ENCODE measurements at places on chromosomes 1 and 21.

- DNase-seq, result no peak
Observed at GRCh38 chr1:48810740-48811139, 34.0 kb upstream of the BEND5 start.

- DNase-seq, result no peak
Observed at GRCh38 chr1:22705586-22705985, 5.1 kb upstream of the EPHB2 start.

DNA sequence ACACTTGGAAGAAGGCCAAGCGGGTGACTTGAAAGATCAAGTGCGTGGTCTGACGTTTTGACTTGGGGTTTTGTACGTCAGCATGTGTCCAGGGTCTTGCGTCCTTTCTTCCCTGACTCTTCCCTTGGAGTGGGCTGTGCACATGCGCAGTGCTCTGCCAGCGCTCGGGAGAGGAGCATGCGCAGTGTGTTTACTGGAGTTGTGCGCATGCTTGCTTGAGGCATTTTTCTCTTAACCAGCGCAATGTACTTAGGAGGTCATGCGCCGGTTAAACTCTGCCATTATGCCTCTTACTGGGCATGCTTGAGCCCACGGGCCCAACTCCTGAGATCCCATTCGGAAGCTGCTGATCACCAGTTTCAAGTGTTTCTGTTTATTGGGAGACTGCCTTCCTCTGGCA is 242.5 kb upstream of the AJAP1 start:
- DNase-seq, result no peak

GRCh38 chr1:209929751-209930150 is 8.3 kb upstream of the SYT14 start:
- no peak for DNase-seq

DNA sequence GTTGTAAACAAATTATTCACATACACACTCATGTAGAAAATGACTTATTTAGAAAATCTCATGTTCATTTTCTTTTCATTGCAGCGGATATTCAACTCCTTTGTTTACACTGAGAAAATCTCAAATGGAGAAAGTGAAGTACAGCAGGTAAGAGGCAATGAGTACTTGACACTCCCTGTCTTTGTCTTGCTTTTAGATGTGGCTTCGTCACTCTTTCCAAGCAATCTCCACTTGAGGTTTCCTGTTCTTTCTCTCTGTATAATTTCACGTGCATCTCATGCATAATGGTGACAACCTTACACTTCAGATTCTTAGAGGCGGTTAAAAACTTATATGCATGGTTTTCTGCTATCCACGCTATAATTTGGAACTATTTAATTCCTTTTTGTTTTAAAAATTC is 80.6 kb downstream of the CACHD1 start:
- no peak for DNase-seq

- no peak for DNase-seq
Observed at GRCh38 chr1:101394041-101394440, 157.2 kb downstream of the S1PR1 start.

- no peak for DNase-seq
Observed at GRCh38 chr1:199597152-199597551, 430.4 kb upstream of the NR5A2 start.

DNA sequence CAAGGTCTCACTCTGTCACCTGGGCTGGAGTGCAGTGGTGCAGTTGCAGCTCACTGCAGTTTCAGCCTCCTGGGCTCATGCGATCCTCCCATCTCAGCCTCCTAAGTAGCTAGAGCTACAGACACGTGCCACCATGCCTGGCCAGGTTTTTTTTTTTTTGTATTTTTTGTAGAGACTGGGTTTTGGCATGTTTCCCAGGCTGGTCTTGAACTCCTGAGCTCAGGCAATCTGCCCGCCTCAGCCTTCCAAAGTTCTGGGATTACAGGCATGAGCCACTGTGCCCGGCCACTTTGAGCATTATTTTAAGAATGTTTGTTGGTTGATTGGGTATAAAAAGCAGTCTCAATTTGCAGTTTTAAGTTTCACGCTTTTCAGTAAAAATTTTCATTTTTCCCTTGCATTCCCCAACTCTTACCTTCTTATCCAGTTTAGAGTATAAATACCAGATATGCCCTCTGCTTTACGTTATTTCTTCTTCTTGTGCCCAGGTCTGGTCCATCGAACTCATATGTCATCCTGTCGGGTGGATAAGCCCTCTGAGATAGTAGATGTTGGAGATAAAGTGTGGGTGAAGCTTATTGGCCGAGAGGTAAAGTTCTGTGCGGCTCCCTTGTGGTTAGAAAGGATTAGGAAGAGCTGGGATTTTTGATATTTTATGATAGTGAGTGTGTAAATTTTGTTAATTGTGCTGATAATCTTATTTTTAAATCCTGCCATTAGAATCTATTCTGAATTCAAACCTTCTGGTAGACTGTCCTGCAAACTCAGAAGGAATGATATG is 36.0 kb downstream of the FABP3 start:
- DNase-seq, result no peak

DNA sequence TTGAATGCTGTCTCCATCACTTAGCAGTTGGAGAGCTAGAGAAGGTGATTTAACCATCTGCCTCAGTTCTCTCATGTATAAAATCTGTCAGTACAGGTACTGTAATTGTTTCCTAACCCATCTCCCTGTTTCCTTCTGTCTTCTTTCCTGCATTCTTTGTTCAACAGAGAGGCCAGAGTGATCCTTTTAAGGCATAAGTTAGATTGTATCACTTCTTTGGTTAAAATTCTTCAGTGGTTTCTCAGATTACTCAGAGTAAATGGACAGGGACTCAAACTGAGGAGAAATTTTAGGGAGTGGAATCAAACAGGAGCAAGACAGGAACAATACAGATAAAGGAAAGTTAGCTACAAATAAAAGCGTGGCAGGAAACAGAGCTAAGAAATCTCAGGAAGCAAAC is 45.2 kb upstream of the SSX2IP start:
- no peak for DNase-seq

DNA sequence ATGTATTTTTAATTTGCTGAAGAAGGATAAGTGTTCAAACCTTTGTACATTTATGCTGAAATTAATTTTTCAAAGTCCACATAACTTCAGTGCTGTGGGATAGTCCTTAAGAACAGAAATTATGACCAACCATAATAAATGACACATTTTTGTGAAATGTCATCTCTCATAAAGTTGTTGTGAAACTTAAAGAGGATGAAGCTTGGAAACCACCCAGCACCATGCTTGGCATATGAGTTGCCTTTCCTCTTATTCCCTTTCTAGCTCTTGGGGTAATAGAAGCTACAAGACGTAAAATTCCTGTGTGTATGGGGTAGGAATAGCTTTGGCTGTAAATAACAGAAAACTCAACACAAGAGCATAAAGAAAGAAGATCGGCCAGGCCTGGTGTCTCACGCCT is 18.9 kb upstream of the USP24 start:
- no peak for DNase-seq

- no peak for DNase-seq
Observed at GRCh38 chr1:100497796-100498195, 40.1 kb upstream of the GPR88 start.

DNA sequence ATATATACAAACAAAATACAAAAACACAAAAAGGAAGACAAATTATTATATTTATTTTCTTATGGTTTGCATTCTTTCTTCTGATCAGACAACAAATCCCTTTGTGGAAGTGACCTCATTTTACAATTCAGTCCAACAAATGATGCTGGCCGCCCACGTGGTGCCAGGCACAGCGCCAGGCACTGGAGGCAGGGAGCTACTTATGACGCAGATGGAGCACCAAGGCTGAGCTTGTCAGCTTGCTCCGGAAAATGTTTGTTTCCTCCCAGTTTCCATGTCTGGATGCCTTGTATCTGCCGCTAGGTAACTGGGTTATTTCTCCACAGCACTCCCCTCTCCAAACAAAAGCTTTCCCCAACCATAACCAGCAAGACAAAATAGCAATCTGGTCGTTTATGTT is 30.7 kb upstream of the CD34 start:
- DNase-seq, result no peak

DNA sequence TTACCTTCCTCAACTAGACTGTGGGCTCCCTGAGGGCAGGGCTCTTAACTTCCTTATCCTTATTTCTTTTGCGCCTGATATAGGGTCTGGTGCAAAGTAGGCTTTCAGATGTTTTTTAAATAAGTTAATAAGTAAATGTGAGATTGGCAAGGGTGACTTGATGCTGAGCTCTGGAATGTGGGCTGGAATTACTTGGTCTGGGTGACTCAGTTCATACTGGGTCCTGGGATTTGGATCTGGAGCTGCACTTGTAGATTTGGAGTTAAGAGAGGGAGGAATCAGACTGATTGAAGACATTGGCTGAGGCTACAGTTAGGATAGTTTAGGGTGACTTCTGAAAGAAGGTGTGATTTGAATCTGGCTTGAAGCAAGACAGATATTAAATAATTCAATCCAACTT is 190.9 kb downstream of the GIPC2 start:
- DNase-seq, result no peak

- no peak for DNase-seq
Observed at GRCh38 chr21:45376459-45377324, 28.3 kb upstream of the COL18A1 start.

- DNase-seq, result no peak
Observed at GRCh38 chr1:106517224-106517623, 539.2 kb upstream of the PRMT6 start.

GRCh38 chr21:38819719-38820159 is 14.0 kb downstream of the ETS2 start:
- DNase-seq, result no peak

GRCh38 chr21:17777072-17777765 is 41.9 kb downstream of the C21orf91 start:
- DNase-seq, result no peak

DNA sequence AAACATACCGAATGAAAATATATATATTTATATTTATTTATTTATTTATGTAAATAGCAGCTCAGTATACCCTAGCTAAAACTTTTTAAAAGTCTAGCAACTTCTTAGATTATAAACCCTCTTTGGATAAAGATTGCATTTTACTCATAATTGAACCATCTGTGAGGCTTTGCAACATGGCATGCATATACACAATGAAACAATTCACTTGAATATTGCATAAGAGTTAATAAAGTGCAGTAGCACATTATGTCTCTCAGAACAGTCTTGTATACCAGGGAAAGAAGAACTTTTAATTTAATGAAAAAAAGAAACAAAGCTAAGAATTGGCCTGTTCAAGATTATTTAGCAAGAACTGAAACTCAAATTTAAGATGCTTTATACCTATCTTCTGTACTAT is 1363.9 kb upstream of the ADGRL2 start:
- DNase-seq, result no peak

- peak; percentile 63 for DNase-seq
Observed at GRCh38 chr1:25549273-25550154, 6.1 kb downstream of the LDLRAP1 start.

- DNase-seq, result no peak
Observed at GRCh38 chr21:41953831-41954653, at the start of gene C2CD2. Gene C2CD2, minus strand, starts transcription at chr21:41954018. Its CDS starts 370 bp downstream, at chr21:41953648.

DNA sequence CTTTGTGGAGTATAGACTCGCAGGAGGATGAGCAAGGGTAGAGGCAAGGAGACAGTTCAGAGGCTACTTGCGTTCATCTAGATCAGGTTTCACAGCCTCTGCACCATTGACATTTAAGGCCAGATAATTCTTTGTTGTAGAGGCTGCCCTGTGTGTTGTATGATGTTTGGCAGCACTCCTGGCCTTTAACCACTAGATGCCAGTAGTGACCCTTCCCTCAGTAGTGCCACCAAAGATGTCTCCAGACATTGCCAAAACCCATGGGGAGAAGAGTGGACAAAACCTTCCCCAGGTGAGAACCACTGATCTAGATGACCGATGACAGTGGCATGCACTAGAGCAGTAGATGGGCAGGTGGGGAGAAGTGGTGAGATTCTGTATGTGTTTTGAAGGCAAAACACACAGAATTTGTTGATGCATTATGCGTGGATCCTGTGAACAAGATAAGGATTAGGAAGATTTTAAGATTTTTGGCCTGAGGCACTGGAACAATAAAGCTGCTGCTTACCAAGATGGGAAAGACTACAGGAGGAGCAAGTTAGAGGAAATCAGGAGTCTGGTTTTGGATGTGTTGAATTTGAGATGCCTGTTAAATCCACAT is 9.9 kb upstream of the COG2 start:
- no peak for DNase-seq

DNA sequence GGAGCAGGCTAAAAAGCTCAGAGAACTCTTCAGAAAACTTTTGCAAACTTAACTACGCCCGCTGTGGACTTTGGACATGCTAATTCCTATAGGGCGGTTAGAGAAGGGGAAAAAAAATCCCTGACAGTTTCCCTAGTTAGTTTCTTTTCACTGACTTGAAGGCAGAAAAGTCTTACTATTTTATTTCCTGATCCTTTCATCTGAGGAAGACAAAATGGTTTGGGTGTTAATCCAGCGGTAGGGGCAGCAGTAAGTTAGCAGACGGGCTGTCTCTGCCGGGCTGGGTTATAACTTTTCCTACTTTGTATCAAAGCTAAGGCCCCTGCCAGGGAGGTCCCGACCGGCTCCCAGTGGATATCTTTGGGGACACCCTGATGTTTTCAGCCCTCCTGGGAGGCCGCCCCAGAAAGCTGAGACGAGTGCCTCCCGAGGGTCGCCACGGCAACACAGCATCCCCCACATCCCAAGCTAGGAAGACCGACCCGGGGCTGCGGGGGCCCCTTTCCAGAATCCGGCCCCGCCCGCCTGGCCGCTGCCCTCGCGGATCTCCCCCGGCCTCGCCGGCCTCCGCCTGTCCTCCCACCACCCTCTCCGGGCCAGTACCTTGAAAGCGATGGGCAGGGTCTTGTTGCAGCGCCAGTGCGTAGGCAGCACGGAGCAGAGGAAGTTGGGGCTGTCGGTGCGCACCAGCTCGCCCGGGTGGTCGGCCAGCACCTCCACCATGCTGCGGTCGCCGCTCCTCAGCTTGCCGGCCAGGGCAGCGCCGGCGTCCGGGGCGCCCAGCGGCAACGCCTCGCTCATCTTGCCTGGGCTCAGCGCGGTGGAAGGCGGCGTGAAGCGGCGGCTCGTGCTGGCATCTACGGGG is 162.6 kb downstream of the RUNX1 start:
- DNase-seq, result peak; percentile 9

DNA sequence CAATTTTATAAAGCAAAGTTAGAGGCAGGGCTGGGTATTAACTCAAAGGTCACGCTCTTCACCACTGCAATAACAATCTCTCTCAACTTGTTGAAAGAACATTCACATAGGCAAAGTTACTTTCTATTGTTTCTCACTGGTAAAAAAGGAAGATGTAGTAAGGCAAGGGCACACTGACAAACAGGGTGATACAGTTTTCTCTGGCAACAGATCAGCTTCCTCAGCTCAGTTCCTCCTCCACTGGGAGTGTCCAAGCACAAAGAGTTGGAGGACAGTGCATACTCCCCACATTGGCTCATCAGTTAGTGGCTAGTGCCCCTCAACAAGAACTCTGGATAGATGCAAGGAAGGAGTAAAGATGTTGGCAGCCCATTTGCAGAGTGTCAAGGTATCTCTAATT is 3.7 kb downstream of the PLPPR4 start:
- no peak for DNase-seq

- no peak for DNase-seq
Observed at GRCh38 chr1:234119431-234119830, 215.0 kb downstream of the SLC35F3 start.

GRCh38 chr1:84433258-84434080 is 35.2 kb downstream of the DNASE2B start:
- peak; percentile 6 for DNase-seq

DNA sequence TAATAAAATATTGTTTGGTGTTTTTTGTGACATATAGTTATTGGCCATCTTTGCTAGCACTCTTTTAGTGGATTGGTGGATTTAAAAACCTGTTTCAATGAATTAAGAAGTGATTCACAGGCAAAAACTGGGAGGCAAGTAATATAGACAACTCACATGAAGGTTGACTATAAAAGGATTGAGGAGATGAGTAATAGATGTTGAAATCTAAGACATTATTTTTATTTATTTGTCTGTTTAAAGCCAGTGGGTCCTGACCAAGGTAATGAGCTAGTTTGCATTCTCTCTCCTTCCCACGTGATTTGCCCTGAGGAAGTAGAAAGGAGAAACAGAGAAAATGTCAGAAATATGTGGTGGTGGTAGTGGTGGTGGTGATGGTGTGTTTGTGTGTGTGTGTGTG is 351.5 kb upstream of the ZP4 start:
- DNase-seq, result no peak
